ENCODE measurements at places on chromosomes 7 and 10. TPM values are rescaled to one million over a fixed set of nuclear protein-coding genes. Genes with fewer than 3 reads are reported as not detected.

DNA sequence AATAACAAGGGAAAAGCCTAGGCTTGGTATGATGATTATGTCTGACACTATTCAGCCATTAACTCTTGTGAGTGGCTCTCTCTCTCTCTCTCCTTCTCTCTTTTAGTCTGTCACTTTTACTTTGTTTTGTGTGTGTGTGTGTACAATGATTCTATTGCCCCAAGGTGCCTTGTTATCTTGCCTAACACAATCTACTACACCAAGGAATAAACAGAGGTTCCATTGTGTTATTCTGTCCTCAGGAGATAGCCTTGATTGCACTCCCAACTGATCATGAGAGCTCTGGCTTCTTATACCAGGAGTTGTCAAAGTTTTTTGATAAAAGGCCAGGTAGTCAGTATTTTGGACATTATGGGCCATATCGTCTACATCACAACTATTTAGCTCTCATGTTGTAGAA, 123.4 kb upstream of the CALCR start:
- DNase-seq, result no peak

The EPDR1 gene
- 4.7 TPM for total RNA-seq

The CCDC186 gene
- 11.6 TPM for total RNA-seq

DNA sequence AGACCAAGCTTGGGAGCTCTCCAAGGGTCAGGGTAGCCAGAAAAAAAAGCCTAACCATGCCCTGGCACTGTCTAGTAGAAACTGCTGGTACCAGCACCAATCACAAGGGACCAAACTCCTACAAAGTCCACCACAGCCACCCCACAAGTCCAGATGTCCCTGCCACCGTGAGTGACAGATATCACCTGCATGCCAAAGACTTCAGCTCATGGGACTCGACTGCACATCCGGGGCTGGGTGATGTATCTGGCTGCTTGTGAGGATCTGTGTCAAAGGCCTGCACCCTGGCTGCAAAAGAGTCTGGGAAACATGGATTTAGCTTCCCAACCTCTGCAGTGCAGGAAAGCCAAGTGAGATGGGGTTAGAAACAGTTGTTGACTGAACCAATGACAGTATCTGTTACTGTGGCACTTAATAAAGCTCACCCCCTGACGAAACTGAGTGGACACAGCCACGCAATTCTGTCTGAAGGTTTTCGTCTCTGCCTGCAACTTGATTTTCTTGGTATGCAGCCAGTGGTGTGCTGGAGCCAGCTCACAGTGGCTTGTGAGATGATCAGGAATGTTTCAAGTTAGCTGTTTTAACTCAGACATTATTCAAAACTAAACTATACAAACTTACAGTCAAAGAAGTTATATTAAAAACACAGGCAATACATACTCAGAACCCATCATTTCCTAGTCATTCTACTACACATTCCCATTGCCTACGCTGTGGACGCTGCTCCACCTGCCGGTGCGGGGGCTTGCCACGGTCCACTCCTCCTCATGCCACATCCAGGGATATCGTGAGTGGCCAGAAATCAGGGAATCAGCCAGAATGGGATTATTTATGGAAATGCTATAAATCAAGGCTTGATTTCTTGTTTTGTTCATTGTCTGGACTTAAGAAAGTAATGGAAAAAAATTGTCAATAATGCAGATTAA, 9.2 kb downstream of the ZNF488 start:
- DNase-seq, result no peak
